ENCODE measurements at places on chromosomes 6 and 20. TPM values are rescaled to one million over a fixed set of nuclear protein-coding genes. Genes with fewer than 3 reads are reported as not detected.

CAGE1 gene
- not detected for total RNA-seq

IMPG1 gene
- total RNA-seq = not detected

GRCh38 chr6:31882344-31882743 is 3.5 kb upstream of the SLC44A4 start:
- no peak for DNase-seq

DNA sequence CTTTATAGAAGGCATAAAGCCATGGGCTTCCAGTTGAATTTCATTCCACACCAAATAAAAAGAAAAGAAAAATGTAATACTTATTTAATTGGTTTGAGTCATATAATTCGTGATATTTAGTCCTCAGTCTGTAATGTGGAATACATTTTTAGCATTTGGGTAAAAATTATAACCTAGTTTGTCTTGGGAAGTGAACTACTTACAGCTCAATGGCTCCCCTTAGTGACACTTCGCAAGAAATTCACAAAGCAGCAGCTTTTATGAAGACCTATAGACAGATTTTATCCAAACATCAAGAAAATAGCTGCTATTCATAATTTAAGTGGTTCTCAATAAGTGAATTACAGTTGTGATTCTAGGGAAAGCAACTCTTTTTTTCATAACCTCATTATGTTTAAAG is 72.1 kb downstream of the RSPO3 start:
- DNase-seq = no peak

DNA sequence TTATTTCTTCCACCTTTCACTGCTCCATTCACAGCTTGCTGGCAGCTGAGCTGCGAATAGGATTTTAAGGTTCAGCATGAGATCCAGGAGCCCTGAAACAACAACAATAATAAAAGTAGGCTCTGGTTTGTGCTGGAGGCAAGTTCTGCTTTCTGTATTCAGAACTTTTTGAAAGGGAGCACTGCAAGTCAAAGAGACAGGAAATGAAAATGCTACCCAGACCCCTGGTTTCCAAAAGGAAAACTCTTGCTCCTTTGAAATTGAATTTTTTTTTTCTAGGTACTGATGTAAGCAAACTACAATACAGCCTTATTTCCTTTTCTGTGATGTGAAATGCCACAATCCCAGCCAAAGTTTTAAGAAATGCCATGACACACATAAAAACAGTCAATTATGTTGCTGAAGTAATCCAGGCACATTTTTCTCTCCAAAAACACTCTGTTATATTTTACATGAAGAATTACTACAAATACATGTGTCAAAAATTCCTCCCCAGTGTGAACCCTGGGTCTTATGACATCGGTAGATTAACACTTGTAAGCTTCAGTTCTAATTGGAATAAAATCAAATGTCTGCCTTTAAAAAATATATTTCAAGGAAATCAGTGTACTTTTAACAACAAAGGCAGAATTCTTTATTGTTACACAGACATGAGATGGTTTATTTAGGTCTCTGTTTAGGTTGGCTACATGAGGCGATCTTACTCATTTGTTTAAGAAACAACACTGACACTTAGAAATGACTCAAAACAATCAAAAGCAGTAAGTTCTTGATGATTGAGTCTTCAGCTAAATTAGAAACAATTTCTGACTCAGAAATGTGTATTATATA is 656.7 kb downstream of the EPHA7 start:
- DNase-seq = no peak

DNA sequence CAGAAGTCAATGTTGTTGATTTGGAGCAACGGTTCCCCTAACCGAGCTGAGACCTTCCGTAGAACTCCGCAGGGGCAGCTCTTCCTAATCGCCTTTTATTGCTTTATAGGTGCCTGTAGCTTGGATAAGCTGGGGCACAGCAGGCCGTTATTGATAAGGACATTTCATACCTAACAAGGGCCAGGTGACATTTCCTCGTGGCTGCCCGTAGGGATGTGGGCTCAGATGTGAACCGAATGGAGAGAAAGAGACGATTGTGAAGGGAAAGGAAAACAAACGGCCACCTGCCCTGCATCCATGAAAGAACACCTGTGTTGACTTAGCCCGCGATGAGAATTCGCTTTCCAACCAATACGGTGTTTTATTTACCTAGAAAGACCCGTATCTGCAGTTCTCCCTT is 53.3 kb upstream of the DACT2 start:
- peak; percentile 36 for DNase-seq
